ENCODE measurements at places on chromosomes 4 and X.

DNA sequence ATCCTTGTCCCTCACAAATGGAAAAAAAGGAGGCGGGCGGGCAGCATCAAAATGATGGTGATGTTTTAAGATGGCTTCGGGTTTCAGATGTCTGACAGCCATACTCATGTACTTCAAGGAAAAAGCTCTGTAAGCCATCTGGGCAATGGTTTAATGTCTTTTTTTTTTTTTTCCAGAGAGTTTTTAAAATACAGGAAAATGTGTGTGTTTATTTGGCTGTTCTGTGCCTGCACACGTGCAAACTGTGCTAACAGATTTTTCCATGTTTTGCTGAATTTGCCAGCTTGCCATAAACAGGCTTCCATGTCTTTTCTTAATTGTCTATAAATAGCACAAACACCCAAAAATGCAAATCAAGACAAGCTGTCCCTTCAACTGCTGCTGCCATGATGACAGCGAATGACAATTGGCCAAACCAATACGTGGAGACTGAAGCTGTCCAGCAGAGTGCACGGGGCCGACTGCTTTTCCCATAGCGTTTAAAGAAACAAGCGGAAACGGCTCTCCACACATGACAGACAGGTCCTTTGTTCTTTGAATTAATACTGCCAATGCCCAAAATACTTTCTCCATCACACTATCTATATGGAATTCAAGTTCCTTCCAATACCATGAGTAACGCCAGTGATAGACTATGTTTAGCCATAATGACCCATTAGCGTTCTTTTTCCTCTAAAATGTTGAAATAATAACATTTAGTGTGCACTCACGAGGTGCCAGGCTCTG lies 35.7 kb downstream of the AFAP1 start:
- DNase-seq = no peak

DNA sequence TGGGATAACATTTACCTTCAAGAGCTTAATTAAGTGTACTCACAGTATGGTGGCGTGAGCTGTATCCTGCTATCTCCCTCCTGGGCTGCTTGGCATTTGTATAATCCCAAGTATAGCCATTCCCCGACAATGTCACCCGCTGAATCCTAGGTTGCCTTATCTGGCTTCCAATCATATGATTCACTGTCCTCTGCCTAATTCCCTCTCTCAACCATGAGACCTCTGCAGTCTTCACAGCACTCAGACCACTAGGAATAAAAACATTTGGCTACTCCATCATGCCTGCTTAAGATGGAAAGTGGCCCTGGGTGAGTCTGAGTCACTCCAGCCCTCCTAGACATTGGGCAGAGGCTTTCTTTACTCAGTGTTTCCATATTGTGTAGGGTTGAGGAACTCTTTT lies 28.9 kb upstream of the WDFY3 start:
- DNase-seq = no peak

DNA sequence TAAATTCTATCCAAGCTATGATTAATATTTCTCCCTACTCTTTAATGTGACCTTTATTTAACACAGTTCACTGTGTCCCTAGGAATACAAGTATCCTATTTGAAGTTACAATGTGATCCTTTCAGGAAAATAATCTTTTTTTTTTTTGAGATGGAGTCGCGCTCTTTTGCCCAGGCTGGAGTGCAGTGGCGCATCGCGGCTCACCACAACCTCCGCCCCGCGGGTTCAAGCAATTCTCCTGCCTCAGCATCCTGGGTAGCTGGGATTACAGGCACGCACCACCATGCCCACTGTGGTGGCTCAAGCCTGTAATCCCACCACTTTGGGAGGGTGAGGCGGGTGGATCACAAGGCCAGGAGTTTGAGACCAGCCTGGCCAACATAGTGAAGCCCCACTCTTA lies 21.9 kb downstream of the TBCK start:
- DNase-seq = no peak

DNA sequence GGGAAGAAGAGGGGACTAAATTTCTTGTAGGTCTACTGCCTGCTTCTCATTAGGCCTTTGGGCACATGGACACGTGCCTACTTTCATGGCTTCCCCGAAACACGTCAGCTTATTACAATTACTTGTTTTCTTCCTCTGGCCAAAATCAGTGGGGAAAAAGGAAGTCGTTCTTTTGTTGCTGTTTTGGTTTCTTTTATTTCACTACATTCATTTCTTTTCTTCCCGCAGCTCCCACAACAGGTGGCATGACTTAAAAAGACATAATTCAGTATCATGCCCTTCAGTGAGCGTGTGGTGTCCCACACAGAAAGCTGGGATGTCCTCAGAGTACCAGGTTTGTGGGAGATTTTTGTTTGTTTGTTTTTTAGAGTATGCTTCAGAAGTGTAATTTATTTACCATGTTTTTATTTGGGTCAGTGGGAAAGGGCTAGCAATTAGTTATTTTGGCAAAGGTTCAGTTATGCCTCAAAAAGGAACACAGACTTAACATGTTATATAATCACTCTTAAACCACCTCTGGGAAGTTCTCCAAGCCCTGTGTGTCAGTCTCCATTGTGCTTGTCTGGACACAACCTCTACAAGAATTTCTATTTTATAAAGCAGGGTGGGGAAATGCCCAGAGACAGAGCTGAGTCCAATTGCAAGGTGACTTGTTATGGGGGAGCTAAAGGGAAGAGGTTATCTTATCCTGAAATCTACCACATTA lies 44.2 kb upstream of the SPRY1 start:
- peak; percentile 91 for DNase-seq

DNA sequence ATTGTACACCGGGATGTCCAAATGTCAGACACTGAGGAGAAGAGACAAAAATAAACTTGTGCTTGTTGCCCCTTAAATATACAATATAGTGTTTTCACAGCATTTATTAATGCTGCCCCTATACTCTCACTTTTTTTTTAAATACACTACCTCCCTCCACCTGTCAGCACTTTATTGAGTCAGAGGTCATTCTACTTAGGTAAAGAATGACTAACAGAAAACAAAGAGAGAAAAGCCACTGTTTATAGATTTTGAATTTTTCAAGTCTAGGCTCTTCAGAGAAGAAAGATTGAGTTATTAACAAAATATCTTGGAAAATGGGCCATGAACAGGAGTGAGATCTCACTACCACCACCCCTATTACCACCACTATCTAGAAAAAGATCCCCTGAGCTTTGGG lies 58.1 kb downstream of the NIPAL1 start:
- no peak for DNase-seq

DNA sequence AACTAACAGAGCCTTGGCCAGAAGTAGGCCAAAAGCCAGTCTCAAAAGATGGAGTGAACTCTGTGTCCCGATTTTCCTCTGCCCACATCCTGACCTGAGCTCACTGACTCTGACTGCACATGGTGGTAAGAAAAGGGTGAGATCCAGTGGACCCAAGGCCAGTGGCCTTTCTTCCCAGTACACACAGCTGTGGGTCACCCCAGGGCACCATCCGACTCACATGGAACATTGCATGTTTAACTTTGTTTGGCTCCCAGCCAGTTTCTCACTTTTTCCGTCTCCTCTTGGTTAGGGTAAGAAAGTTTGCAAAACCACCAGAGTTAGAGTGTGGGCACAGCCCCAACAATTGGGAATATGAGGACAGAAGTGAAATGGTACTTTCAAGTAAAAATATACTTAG lies 69.8 kb downstream of the GAB1 start:
- peak; percentile 15 for DNase-seq
